ENCODE measurements at places on chromosomes 12 and 14.

DNA sequence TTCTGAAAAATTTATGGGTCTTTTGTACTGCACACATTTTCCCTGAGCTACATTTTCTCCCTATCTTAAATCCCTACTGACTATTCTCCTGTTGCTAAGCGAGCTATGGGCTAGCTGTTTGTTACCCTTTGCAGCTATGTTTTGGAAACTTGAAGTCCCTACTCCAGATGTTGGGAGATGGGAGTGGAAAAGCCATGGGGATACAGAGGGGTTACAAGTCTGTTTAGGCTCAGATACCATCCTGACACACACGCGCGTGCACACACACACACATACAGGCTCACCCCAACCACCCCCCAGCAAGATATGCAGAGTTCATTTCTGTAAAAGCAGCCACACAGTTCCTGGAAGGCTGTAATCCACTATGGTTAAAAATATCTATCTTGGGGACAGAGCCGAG lies 15.8 kb downstream of the ATP5MC2 start:
- no peak for DNase-seq

DNA sequence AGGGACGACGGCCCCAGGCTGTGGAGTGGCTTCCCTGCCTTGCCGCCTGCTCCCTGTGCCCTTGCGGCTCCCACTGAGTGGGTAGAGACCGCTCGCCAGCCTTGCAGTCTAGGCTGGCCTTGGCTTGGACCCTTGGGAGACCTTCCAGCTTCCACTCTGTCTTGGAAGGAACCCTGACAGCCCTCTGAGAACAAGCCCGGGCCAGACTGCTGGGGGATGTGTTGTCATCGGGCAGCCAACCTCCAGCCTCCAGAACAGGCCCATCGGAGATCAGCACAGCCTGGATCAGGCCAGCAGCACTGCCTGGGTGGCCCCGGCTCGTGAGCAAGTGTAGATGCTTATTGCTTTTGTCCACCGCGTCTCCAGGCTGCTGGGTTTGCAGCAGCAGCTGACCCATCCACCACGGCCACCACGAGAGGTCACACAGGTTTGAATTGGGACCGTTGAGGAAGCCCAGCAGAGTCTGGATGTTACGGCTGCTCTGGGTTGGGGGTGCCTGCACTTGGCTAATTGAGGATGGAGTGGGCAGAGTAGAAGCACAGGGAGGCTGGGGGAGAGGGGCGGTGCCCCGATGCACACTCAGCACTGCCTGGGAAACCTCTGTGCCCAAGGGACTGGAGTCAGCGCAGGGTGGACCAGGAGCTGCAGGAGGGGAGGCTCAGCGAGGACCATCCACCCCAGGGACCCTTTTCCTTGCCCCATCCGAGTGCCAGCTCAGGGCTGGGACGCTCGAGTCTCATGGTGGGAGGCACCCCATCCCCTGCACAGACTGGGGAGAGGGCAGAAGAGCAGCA lies 55.5 kb downstream of the NOC4L start:
- DNase-seq = no peak

DNA sequence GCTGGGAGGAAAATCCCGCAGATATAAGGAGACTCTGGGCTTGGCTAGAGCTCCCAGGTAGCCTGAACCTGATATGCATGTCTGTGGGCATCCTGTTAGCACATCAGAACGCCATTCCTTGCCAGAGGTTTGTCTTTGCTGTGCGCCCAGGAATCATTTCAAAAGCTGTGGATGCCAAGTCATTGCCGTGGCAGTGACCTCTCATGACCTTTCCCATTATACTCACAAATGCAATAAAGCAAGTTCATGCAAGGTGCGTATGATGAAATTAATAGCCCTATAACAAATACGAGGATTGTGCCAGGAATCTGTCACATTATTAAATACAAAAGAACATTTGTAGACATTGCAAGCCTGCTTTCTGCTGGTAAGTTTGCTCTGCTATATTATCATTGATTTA lies 229.1 kb upstream of the PELI2 start:
- no peak for DNase-seq

DNA sequence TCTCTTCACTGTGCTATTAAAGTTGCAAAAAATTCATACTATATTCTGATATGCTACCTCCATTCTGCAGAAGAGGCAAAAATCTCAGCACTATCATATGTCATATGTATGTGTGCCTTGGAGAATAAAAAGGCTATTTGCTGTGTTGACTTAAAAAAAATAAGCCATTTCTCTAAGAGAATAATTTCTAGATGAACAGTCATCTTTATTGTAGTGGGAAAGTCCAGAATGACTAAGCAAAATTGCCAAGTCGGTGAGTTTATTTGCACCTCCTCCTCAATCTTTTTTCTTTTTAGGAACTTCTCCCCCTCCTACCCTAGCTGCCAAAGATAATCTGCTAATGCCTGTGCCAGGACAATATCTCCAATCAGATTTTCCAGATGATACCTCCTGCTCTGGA lies 353.8 kb upstream of the FAR2 start:
- no peak for DNase-seq

DNA sequence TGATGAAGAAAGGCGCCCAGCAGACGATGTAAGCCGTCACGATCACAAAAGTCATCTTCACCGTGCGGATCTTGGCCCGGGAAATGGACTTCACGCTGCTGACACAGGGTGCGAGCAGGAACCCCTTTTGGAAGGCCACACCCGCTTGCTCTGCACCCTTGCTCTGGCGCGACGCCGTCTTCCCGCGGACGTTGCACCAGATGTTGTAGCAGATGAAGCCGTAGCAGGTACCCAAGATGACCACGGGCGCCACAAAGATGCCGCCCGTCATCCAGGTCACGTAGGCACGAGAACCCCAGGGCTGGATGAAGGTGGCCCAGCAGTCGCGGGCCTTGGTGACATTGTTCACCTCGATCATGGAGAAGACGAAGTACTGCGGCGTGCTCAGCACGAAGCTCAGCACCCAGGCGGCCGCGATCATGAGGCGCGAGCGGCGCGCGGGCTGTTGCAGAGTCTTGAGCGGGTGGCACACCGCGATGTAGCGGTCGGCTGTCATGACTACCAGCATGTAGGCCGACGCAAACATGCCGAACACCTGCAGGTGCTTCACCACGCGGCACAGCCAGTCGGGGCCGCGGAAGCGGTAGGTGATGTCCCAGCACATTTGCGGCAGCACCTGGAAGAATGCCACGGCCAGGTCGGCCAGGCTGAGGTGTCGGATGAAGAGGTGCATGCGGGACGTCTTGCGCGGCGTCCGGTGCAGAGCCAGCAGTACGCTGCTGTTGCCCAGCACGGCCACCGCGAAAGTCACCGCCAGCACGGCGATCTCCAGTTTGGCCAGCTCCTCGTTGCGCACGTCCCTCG lies 890 bp downstream of the AVPR1A start:
- DNase-seq = no peak

- DNase-seq = no peak
Measured at GRCh38 chr14:33275879-33276278, 337.2 kb downstream of the NPAS3 start.

GRCh38 chr12:3447318-3447717 lies 43.7 kb upstream of the PRMT8 start:
- no peak for DNase-seq

- no peak for DNase-seq
Measured at GRCh38 chr12:60078026-60078425, 482.2 kb downstream of the SLC16A7 start.

All from esophagus squamous epithelium (tissue), 5 donors.